ENCODE measurements at places on chromosomes 11 and 22.

DNA sequence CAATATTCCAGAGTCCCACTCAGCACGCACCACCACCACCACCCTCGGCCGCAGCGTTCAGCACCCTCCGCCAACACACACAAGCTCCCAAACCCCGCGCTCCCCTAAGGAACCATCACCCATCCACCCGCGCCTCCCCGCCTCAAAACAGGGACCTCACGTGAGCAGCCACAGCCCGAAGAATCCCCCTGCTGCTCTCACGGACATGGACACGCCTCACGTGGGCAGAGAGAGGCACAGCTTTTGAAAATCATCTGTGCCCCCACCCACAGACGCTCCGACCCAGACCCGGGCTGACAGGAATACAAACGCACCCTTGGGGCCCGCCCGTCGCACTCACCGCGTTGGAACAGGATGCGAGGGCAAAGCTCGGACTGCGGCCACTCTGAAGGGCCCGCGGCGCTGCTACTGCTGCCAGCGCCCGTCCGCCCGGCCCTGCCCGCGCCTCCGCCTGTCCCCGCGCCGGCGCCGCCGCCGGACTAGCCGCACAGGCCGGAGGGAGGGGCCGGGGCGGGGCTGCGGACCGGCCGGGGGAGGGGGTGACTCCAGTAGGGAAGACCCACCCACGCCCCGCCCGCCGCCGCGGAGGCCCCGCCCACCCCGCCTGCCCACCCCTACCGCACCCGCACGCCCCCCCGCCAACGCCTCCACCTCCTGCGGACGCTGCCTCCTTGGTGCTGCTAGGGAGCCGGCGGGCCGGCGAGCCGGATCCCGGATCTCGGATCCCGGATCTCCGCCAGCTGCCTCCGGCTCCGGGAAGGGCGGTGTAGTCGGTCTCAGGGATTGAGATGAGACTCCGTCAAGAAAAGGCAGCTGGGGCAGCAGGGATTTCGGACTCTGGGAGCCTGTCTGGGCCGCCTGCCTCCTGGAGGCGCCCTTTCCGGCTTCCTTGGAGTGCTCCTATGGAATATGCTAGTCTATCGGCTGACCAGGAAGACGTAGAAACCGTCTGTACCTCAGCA lies at the start of gene TRIM3:
Gene TRIM3 (minus strand): TSS at position 491 of the 962 bp plus-strand sequence. CDS start 8,246 bp downstream, outside the sequence.
- DNase-seq = peak; percentile 90

DNA sequence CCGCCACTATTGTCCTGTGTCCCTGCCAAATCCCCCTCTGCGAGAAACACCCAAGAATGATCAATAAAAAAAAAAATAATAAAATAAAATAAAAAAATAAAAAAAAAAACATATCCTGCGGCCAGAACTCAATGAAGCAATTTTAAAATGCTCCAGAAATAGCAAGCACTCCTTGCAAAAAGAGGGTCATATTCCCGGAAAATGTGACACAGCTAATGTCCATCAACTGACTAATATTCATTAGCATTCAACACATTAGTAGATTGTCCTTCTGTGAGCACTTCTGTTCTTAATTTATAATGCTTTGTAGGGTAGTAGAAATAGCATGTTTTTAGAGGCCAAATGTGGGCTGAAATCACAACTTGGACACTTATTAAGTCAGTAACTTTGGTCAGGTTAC lies 252.3 kb upstream of the SESN3 start:
- no peak for DNase-seq

DNA sequence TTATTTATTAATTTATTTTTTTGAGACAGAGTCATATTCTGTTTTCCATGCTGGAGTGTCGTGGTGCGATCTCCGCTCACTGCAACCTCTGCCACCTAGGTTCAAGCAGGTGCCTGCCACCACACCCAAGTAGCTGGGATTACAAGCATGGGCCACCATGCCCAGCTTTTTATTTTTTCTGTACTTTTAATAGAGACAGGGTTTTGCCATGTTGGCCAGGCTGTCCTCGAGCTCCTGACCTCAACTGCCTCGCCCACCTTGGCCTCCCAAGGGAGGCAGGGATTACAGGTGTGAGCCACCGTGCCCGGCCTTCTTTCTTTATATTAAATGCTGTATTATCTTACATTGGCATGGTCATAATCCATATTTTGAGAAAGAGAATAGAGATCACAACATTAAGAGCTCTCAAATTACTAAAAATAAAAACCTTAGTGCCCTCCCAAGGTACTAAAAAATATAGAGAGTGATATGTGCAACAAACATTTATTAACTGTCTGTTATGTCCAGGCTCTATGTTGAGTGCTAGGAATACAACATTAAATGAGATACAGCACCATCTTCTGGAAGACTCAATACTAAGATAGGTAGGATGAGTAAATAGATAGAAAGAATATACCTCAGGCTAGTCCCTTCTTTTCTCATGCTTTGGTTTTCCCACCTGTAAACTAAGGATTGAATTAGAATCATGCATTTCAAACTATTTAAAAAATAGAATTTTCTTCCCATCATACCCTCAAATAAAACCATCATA lies 84.1 kb downstream of the BBOX1 start:
- DNase-seq = no peak

- DNase-seq = no peak
Observed at GRCh38 chr11:66104057-66104638, 34.1 kb downstream of the PACS1 start.

DNA sequence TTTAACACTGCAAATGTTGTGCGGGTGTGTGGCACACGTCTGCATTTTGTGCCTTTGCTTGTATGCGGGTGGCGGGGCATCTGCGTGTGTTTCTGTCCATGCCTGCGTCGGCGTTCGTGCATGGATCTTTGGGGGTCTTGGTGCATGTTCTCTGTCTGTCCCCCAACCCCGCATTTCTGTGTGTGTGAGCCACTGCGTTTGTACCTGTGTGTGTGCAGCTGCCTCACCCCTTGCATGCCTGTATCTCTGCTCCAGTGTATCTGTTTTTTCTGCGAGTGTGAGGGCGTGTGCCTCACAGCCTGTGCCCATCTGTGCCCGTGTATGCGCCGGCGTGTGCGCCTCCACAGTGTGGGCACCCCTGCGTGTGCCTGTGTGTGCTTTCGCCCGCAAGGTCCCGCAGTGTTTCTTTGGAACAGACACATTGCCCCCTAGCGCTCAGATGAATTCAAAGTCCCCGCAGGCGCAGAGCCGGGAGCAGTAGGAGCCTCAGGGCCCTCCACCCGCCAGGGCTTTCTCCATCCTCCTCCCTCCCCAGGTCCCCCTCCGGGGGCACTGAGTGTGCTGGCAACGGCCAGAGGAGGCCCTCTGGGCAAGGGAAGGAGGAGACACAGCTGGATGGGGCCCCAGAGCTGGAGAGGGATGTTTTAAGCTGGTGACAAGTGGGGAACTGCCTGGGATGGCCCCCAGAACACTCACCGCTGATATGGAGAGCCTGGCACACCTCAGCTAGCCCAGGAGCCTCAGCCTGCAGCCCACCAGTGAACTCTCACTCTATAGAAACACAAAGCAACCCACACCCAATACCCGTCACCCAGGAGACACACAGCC lies 3.1 kb upstream of the MN1 start:
- DNase-seq = no peak

GRCh38 chr22:38346506-38346905 lies 29.3 kb upstream of the CSNK1E start:
- no peak for DNase-seq

DNA sequence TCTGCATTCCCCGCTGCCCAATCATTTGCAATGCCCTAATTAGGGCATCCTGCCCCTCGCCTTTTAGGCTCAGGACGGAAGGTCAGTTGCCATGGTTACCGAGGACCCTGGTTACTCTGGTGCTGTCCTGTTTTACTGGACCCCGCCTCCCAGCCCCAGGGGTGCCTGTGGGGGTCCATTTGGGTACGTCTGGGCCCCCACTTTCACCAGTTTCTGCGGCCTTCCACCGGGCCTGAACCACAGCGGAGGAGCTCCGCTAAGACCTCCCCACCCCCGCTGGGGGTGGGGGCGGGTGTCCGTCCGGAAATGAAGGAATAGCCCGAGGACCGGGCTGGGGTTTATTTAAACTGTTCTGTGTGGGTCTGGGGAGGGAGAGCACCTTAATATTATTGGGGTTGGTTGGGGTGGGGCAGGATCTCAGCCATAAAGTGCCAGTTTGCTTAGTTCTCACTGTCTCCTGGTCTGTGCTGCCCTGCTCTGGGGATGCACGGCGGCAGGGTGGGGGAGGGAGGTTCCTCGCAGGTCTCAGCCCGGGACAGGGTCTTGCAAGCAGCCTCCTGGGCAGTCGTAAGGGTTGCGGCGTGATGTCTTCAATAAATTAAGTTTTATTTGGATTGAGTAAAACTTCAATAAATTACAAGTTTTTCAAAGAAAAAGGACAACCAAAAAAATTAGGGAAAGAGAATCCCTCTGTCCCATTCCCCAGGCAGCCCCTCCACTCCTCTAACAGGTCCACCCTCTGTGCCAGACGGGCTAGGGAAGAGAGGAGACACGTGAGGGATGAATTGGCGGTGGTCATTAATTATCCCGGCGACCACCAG lies 5.3 kb downstream of the PHOX2A start:
- DNase-seq = no peak

DNA sequence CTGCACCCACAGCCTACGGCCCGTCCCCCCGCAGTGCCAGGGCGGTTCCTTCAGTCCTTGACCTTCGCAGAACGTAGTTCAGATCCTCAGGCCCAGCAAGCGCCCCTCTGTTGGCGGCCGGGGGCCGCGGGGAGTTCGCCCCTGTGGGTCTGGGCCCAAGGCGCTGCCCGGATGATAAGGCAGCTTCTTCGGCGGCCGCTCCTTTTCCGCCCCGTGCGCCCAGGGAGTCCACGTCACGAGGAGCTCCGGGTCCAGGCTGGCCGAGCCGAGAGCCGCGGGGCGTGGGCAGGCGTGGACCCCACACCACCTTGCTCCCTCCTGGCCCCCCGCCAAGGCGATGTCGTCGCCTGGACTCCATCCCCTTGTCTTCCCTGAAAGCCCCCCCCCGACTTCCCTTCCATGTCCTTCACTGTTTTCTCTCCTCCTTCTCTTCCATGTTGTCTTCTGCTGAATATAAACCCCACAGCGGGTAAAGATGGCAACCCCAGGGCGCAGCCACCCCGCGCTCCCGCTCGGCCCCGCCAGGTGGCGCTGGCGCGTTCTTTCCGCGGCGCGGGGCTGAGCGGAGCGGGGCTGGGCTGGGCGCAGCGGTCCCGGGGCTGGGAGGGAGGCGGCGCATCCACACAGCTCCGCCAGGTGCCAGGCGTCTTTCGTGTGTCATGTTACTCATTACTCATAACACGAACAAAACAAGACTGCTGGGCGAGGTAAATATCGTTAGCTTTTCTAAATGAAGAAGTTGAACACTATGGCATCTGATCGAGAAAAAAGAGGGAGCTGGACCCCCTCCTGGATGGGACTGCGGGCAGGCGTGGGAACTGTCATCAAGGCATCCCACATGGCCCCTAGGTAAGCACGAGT lies 321.0 kb downstream of the NTM start:
- peak; percentile 3 for DNase-seq

DNA sequence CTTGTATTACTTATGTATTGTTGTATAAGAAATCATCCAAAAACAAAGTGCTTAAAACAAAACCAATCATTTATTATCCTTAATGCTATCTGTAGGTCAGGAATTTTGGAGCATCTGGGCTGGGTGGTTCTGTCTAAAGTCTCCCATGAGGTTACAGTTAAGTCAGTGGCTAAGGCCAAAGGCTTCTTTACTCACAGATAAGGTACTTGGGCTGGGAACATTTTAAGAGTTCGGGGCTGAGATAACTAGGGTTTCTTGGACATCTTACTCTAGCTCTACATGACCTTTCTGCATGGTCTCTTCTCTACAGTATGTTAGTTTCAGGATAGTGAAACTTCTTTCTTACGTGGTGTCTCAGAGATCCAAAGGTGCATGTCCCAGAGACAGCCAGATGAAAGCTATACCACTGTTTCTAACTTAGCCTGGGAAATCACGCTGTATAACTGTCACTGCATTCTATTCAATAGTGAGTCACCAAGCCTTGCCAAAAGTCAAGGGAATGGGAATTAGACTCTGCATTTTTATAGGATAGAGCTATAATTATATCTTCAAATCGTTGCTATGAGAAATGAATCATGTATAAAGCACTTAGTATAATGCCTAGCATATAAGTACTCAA lies 29.6 kb downstream of the SOX6 start:
- no peak for DNase-seq

GRCh38 chr11:67539550-67539949 lies 16.3 kb upstream of the CABP2 start:
- no peak for DNase-seq

- DNase-seq = no peak
Observed at GRCh38 chr11:27395556-27396258, 32.7 kb upstream of the CCDC34 start.

DNA sequence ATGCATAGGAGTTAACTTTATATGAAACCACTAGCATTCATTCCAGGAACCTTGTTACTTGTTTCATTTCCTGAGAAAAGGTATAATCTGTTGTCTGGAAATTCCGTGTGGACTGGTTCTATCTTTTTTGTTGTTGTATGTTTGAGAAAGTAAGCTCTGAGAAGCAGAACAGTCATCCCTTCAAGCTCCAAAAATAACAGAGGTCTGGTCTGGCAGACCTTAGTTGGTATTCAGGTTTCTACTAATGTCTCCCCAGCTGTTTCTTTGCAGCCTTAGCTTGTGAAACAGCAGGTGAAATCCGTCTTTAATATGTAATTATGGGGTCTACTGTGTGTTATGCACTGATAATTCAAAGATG lies 2.4 kb downstream of the RNF121 start:
- no peak for DNase-seq

DNA sequence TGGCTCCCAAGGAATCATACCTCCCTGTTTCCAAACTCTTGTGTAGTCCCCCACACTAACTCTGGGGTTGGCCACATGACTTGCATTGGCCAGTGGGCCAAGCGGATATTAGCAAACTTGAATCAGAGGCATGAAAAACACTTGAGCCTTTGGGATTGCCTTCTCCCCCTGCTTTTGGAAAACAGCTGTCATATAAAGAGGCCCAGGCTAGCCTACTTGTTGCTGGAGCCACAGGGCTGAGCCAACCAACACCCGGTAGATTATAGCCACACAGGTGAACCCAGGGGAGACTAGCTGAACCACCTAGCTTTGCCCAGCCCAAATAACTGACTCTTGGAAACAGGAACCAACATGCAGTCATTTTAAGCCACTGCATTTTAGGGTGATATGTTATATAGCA lies 354.8 kb downstream of the TENM4 start:
- DNase-seq = no peak

DNA sequence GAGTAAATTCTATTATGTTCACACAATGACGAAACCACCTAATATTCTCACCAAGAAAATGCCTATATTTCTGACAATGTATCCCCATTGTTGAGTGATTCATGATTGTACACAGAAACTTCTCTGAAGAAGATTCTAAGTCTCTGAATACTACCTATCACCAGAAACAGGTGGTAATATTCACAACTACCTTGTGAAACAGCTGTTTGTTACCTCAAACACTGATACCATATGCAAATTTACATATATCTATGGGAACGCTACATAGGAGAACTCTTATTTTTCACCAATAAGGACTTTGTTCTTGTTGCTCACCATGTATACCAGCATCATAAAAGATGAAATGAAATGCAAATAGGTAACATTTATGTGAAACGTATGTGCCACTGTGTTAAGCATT lies 59.3 kb downstream of the PDGFD start:
- DNase-seq = no peak

- DNase-seq = no peak
Observed at GRCh38 chr11:117933930-117934329, 4.7 kb upstream of the TMPRSS13 start.
